A549 treated with DMSO at 1 μM for 4 hours (cell line): ENCODE measurements at places on chromosomes 16 and 17. TPM values are rescaled to one million over a fixed set of nuclear protein-coding genes. Genes with fewer than 3 reads are reported as not detected.

TMUB2 gene
- 37.3 to 45.0 TPM (median 43.9 TPM) in 5 replicates for total RNA-seq

SPAG9 gene
- total RNA-seq = 87.5 to 101 TPM (median 91.6 TPM) in 5 replicates

C16orf92 gene
- total RNA-seq = not detected in 5 replicates

PRR15L gene
- total RNA-seq = 0.12 to 0.22 TPM (median 0.15 TPM) in 3 of 5 replicates, not detected in the others

CUEDC1 gene
- total RNA-seq = 45.3 to 55.1 TPM (median 53.7 TPM) in 5 replicates

CDH15 gene
- total RNA-seq = 0.05 to 0.19 TPM (median 0.14 TPM) in 5 replicates

CBFA2T3 gene
- total RNA-seq = 0.18 to 0.57 TPM (median 0.46 TPM) in 5 replicates

ZNF19 gene
- total RNA-seq = 1.3 to 2.6 TPM (median 2.0 TPM) in 5 replicates

TMEM220 gene
- total RNA-seq = 1.6 to 3.6 TPM (median 3.0 TPM) in 5 replicates

MMP25 gene
- total RNA-seq = 0.69 to 1.1 TPM (median 0.78 TPM) in 5 replicates

METTL26 gene
- total RNA-seq = 85.8 to 135 TPM (median 124 TPM) in 5 replicates

AANAT gene
- total RNA-seq = 0.21 to 0.41 TPM (median 0.29 TPM) in 4 of 5 replicates, not detected in the other
